ENCODE measurements at places on chromosomes 2 and 18.

DNA sequence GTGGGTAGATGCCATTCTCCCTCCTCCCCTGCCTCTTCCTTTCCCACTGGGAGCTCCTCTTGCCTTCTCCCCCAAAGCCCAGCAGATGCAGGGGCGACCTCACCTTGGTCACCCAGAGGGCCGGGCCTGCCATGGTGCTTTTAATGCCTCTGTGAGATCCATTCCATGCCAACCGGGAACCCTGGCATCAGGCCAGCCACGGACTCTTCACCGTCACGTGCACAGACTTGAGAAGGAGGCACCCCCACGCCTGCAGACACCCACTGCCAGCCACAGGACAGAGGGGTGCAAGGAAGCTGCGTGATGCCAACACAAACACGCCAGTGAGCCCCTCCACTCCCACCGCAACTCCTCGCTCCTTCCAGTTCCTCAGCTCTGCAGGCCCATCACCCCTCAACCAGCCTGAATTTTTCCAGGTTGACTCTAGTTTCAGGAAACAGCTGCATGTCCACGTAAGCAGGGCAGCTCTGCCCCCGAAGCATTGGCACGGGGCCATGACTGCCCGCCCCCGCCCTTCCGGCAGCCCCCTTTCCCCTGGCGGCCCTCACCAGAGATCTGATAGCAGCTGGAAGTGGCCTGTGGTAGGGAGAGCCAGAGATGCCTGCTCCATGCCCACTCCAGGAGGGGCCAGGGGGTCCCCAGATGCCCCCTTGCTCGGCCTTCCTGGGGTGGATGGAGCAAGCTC is 50.8 kb downstream of the DNMT3A start:
- no peak for DNase-seq

DNA sequence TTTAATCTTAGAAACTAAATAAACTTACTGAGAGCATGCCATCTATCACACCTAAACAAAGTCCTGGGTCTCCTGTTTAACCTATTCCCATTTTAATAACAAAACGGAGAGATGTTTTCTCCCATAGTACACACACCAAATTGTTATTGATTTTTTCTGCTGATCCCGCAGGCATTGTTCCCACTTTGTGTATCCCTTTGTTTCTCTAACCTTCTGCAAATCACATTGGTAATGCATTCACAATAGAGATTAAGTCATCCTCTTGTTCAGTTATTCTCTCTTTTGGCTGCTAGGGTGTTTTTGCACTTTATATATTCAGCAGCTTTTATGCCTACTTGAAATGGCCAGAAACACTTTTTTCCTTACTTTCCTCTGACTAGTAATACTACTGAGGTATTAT is 1071.9 kb upstream of the CDH2 start:
- no peak for DNase-seq

- DNase-seq, result no peak
Measured at GRCh38 chr2:53843595-53843994, 16.2 kb downstream of the GPR75 start.

DNA sequence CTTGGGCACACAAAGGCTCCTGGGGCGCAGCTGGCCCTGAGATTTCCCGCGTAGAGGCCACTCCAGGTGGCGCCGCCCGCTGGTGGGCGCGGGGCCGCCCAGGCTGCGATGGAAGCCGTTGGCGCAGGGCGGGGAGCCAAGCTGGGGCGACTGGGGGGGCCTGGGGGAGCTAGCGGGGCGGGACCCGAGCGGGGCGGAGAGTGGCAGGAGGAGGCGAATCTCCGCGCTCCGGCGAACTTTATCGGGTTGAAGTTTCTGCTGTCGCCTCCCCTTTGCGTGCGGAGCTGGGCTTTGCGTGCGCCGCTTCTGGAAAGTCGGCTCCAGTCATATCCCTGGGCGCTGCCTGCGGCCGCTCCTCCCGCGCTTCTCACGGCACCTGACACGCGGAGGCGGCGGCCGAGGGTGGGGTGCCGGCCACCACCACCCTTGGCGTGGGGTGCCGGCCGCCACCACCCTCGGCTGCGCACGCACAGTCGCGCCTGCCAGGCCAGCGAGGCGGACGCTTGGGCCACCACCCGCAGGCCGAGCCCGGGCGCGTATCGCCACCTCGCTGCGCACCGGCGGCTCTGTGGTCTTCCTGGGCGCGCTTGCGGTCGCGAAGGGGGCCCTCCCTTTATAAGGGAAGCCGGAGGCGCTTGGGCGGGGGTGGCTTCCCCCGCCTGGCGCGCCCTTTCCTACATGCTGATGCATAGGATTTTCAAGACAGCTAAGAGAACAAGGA is 919 bp upstream of the CYP1B1 start:
- peak; percentile 80 for DNase-seq

DNA sequence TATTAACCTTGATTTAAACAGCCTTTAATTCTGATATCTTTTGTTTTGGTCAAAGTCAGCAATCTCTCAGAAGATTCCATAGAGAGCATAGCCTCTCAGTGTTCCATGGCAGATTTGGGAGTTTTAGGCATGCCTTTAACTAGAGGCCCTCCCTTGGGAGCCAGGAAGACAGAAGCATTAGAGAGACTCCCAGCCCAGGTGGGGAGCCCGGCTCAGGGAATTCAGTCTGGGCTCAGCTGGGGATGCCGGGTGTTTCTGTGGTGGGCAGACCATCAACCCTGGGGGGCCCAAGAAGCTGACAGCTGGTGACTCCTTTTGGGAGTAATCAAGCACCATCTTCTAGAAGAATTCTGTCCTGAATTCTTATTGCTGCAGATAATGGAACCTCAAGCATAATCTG is 99.7 kb upstream of the CELF4 start:
- no peak for DNase-seq

GRCh38 chr2:187529977-187530721 is 24.1 kb downstream of the TFPI start:
- no peak for DNase-seq

GRCh38 chr2:86224645-86225355 is 25.5 kb downstream of the MRPL35 start:
- DNase-seq, result no peak

- DNase-seq, result no peak
Measured at GRCh38 chr18:55432307-55433040, 155.5 kb downstream of the TCF4 start.

DNA sequence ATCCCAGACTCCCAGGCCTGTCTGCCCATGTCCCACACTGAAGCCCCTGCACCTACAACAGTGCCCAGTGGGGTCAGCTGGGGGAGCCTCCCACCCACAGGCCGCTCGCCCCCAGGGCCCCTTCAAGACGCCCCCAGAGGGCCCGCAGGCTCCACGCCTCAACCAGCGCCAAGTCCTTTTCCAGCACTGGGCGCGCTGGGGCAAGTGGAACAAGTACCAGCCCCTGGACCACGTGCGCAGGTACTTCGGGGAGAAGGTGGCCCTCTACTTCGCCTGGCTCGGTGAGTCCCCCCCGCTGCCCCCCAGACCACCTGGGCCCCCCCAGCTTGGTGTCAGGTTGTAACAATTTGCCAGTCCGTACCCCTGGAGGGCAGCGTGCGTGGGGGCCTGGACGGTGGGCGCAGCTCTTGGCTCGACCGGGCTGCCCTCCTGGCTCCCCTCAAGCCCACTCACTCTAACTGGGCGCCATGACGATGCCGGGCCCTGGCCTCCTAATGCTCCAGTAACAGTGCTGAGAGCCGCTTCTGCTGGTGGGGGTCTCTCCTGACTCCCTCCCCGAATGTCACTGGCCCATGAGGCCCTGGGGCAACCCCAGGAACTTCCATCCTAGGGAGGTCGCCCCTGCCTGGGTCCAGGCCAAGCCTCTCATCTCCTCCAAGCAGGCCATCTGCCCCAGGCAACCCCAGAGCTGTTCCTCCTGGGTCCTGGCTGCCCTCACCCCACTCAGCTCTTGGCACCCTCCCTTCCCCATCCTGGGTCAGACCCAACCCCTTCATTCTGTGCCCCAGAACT is 14.9 kb downstream of the ANO7 start:
- no peak for DNase-seq

GRCh38 chr2:204586444-204587180 is 41.3 kb downstream of the PARD3B start:
- DNase-seq, result no peak

DNA sequence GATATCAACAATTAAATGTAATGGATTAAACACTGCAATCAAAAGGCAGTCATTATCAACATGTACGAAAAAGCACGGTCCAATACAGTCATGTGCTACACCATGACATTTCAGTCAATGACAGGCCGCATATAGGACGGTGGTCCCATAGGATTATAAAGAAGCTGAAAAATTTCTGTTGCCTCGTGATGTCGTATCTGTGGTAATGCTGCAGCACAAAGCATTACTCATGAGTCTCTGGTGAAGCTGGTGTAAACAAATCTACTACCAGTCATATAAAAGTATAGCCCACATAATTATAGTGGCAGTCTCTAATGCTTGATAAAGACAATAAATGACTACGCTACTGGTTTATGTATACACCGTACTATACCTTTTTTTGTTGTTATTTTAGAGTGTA is 58.4 kb downstream of the RABL2A start:
- DNase-seq, result no peak

DNA sequence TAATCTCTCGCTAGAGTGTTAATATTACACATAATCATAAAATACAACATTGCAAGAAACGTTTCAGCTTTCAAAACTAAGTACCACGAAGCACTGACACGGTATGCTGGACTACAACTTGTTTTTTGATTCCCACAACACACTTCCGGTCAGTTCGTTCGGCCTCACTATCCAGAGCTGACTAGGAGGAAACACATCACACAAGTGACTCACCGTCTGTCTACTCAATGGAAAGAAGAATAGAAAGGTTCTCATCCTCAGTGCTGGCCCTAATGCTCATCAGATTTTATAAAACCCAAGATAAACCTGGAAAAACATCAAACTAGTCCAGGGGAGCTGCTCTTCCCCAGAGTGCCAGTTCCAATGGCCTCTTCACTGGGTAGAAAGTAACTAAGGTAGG is 42.9 kb downstream of the ZNF385B start:
- no peak for DNase-seq

- DNase-seq, result peak; percentile 35
Measured at GRCh38 chr2:94869131-94869530, 2.1 kb upstream of the TEKT4 start.

DNA sequence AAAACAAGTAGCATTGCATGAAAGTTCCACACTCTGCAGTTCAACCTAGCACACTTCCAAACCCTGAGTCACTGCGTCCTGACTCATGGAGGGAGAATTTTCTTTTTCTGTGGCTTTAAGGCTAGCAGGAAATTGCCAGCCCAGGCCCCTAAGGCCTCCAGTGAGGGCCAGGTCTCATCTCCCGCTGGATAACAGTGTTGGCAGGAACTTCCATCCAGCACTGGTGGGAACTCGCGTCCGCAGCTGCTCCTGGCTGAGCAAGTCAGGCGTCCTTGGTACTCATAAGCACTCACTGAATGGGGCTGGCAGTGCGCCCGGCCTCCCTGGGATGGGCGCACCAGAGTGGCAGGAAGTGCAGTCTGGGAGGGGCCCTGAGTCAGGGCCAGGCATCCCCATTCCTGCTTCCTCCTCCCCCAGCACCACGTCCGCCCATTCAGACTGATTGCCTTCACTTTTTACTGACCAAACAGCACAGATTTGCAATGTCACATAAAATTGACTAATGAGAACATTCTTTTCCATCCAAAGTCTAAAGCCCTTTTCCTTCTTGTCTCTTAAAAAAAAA is 14.3 kb downstream of the MALL start:
- no peak for DNase-seq

- peak; percentile 66 for DNase-seq
Measured at GRCh38 chr18:63224630-63225029, 94.9 kb downstream of the BCL2 start.

DNA sequence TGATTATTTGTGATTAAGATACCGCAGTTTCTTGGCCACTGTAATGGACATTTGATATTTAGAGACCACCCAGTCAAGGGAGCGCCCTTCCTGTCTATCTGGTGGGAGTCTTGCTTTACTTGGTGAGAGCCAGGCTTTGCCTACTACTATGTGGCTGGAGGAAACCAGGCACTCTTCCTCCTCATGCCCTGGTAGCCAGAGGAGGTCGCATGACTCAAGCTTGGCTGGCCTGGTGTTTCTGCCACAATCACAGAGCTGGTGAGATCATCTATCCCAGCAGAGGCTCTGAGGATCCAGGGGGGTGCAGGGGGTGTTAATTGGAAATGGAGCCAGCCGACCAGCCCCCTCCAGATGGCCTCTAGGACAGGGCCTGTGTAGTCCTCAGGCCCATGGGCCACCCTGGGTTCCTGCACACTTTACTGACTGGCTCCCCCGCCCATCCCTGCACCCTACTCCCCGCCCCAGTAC is 46.8 kb upstream of the BIN1 start:
- DNase-seq, result no peak

- DNase-seq, result no peak
Measured at GRCh38 chr2:36362291-36362690, 6.7 kb downstream of the CRIM1 start.

DNA sequence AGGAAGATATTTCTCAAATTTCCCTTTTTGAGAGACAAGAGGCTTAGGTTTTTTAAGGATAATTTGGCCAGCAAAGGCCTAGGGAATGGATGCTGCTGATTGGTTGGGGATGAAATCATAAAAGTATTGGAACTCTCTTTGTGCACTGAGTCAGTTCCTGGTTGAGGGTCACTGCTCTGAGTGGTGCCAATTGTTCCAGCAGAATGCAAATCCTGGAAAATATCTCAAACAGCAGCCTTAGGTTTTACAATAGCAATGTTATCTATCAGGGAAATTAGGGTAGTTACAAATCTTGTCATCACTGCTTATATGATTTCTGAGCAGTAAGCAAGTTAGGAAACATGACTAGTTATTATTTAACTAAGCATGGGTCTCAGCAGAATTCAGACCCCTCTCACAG is 96.2 kb downstream of the RAD51AP2 start:
- DNase-seq, result no peak

GRCh38 chr2:228845162-228845925 is 425.7 kb downstream of the PID1 start:
- no peak for DNase-seq

DNA sequence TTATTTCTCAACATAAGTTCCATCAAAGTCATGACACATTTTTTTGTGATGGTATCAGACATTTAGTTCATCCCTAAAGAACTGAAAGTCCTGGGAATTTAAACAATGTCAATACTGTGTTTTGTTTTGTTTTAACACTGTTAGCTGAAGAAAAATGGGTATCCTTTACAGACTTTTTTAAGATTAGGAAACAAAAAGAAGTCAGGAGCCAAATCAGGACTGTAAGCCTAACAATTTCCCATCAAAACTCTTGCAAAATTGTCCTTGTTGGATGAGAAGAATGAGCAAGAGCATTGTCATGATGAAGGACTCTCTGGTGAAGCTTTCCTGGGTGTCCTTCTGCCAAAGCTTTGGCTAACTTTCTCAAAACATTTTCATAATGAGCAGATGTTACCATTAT is 69.4 kb downstream of the SRD5A2 start:
- no peak for DNase-seq

DNA sequence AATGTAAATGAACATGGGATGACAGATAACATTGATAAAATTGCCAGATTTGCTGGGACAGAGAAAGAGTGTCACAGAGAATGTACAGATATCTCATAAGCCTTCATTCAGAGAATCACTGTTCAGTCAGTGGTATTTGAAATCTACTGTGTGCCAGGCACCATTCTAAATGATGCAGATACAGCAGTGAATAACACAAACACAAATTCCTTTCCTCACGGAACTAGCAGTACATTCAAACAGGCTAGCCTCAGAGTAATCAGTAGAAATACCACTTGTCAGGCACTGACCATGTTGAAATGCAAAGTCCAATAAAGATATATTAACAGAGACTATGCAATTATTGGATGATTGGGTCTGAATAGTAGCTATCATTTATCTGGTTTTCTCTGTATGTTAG is 211.0 kb downstream of the RDH14 start:
- DNase-seq, result no peak
